T-cell (primary cell): ENCODE measurements at places on chromosomes 3 and 15.

DNA sequence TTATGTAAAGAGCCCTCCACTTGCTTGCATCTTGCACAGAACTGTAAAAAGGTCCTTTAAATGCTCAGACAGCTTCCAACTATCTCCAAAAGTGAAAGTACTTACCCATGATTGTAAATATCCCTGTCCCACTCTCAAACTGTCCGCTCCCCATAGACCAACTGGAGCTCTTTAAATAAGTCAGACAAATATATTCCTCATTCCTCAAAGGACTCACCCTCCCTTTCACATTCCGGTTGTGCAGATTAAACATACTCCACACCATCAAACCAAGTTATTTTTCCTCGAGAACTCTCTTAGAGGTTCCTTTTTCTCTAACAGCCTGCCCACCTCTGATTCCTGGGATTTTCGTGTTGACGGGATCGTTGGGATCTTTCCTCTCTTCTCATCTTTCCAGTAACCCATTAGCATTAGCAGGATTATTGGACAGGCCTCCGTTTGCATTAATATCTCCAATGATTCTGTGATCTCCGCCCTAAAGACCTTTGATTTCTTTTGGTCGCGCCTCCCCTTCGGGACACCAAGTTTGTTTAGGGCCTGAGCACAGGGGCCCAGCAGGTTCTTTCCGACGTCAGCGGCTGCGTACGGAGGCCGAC, 763 bp downstream of the GOLGB1 start:
- no peak for DNase-seq

DNA sequence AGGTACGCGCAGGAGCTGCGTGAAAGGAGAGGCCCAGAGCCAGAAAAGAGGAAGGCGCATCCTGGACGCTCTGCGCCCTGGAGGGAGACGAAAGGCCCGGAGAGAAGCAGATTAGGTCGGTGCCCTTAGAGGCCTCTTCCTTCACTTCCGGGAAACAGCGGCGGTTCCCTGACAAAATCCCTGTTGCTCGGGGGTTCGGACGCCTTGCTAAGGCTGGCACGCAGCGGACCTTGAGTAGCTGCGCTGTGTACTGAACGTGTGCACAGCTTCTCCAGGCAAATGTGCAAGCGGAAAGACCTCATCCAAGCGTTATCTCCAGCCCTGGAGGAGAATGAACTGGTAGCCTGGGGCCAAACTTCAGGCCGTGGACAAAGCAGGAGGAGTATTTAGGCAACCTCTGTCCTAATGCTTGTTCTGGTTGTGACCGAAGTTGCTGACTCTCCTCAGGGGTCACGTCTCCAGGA, 3.0 kb upstream of the SOX14 start:
- DNase-seq, result no peak

DNA sequence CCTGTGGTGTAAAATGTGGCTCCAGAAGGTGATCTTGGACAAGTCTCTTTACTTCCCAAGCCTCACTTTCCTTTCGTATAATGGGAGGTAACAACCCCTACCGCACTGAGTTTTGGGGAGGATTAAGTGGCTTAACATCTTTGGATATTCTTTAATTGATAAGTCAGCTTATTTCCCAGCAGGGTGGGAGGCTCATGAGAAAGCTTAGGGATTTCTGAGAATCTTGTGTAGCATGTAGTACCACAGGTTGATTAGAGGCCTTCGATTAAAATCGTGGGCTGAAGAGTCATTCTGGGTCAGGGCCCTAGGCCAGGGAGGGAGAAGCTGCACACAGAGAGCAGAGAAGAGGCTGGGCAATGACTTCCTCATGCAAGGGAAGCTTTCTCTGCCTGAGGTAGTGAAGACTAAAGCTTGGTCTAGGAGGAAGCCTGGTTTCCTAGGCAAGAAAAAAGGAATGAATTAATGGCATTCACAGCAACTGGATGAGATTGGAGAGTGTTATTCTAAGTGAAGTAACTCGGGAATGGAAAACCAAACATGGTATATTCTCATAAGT, 1.5 kb upstream of the NMNAT3 start:
- DNase-seq, result no peak

DNA sequence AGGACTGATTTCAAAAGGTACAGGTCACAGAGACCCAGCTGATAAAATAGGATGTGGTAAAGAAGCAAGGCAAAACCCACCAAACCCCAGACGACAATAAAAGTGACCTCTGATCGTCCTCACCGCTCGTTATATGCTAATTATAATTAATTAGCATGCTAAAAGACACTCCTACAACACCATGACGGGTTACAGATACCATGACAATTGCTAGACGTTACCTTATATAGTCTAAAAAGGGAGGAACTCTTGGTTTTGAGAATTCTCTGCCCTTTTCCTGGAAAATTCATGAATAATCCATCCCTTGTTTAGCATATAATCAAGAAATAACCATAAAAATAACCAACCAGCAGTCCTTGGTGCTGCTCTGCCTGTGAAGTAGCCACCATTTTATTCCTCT, 74.7 kb upstream of the MB21D2 start:
- DNase-seq, result no peak

- no peak for DNase-seq
Observed at GRCh38 chr3:10335190-10335738, 14.4 kb upstream of the SEC13 start.

GRCh38 chr3:194871143-194871863, 185.6 kb downstream of the FAM43A start:
- no peak for DNase-seq

DNA sequence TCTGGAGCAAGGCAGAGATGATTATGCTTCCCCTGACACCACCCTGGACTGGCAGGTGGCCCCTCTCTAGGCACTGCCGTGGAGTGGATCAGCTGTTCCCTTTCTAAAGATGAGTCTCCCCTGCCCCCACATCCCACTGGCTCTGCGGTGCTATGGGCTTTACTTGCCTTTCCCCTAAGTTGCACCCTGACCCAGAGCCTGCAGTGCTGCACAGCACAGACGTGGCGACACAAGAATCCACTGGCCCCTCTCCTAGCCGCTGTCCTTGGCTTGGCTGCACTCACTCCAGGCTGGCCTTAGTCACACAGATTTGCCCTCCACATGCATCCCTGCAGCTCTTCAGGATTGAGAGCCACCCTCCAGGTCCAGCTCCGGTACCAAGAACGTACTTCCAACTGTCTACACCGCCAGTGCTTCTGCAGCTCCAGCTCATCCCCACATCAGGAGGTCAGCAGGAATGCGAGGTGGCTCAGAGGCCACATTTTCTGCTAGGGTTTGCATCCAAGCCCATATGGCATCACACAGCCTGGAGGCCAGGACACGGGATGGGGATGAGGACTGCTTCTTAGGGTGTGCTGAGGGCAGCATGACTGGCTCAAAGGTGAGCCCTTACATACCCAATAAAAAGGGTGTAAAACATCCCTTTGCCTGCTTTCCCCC, 82.4 kb upstream of the RASGRF1 start:
- no peak for DNase-seq

DNA sequence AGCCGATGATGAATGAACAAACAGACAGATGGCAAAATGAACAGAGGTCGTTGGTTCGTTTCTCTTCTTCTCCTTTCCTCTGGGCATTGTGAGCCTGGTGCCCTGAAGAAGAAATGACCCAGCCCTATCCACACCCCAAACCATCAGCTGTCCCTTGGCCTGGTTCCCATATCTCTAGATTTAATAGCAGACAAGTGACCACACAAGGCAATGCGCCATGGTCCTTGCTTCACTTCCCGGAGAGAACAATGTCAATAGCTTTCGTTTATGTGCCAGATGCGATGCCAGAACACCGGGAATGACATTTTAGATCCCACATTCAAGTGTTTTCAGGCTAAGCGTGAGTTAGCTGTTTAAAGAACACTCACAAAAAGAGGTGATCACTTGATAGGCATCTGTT, 17.7 kb downstream of the POC1A start:
- DNase-seq, result no peak

- no peak for DNase-seq
Observed at GRCh38 chr3:126018995-126019394, 50.0 kb downstream of the ROPN1B start.

GRCh38 chr3:8503871-8504610, 2.4 kb downstream of the LMCD1 start:
- DNase-seq, result no peak

GRCh38 chr3:144273601-144274000, 302.0 kb downstream of the DIPK2A start:
- DNase-seq, result no peak

DNA sequence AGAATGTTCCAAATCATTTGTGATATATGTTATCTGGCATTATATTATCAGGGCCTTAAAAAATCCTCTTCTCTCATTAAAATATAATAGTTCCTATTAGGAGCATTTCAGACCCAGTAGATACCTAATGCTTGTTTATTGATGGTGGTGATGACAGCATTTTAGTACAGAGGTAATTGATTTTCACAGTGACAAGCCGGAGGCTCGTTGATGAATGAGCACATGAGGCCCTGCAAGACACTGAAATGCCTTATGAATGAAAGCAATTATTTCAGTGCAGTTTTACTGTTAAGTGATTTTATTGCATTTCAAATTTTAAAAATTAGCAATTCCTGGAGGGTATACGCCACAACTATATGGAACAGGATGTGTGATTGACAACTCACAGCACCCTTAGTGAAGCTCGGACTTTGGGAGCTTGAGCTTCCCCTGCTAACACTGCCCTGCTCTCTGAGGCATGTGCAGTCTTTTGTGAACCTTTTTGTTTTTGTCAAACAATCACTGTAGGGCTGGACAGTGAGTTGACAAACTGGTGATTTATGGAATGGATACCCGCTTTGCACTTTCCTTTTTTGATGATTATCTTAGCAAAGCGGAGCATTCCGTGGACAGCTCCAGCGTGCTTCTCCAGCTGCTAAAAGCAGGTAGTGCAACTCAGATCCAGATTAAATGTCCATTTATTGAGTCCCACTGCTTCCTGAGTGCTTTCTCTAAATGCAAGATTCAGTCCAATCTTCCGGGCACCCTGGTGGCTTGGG, 187.0 kb upstream of the ATP10A start:
- no peak for DNase-seq

DNA sequence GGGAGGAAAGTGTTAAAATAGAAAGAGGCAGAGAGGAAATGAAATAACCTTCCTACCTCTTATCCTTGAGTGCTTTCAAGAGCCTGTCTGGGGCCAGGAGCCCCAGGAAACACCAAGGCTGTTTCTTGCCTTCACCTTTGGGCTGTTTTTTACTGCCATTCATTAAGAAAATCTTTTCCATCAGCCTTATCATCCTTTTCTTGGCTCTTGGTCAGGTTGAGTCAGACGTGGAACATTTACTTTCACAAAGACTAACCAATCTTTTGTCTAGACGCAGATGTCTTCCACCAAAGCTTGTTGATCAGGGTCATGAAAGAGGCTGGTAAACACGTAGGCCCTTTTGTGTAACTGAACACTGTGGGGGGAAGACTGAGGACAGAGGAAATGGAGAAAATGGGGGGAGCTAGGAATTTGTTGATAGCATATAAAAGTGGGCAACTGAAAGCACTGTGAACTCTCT, 151.0 kb upstream of the THBS1 start:
- no peak for DNase-seq

DNA sequence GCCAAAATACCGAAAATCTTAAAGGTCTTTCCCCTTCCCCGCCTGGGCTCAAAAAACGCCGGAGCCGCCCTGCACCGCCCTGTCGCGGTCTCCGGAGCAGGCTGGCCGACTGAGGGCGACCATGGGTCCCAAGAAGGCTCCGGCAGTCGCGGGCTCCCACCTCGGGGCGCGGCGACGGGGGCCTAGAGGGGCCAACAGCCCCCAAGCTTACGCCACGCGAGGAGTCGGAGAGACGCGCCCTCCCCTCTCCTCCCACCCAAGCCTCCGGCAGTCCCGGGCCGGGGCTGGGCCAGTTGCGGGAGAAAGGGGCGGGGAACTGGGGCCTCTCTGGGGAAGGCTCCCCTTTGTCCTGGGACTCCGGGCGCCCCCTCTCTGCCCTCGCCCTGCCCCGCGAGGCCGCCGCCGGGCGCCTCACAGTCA, 69.2 kb downstream of the GOLGA8B start:
- no peak for DNase-seq

GRCh38 chr3:66989860-66990696, 8.0 kb upstream of the KBTBD8 start:
- no peak for DNase-seq

GRCh38 chr3:134374791-134375581, 739 bp upstream of the AMOTL2 start:
- DNase-seq, result no peak

- no peak for DNase-seq
Observed at GRCh38 chr15:67481680-67482079, 39.3 kb upstream of the C15orf61 start.

- peak; percentile 34 for DNase-seq
Observed at GRCh38 chr3:50675179-50676030, 678 bp downstream of the DOCK3 start.

- no peak for DNase-seq
Observed at GRCh38 chr3:88092270-88092669, 33.2 kb downstream of the ZNF654 start.

- no peak for DNase-seq
Observed at GRCh38 chr3:143234526-143234925, 115.0 kb downstream of the CHST2 start.

DNA sequence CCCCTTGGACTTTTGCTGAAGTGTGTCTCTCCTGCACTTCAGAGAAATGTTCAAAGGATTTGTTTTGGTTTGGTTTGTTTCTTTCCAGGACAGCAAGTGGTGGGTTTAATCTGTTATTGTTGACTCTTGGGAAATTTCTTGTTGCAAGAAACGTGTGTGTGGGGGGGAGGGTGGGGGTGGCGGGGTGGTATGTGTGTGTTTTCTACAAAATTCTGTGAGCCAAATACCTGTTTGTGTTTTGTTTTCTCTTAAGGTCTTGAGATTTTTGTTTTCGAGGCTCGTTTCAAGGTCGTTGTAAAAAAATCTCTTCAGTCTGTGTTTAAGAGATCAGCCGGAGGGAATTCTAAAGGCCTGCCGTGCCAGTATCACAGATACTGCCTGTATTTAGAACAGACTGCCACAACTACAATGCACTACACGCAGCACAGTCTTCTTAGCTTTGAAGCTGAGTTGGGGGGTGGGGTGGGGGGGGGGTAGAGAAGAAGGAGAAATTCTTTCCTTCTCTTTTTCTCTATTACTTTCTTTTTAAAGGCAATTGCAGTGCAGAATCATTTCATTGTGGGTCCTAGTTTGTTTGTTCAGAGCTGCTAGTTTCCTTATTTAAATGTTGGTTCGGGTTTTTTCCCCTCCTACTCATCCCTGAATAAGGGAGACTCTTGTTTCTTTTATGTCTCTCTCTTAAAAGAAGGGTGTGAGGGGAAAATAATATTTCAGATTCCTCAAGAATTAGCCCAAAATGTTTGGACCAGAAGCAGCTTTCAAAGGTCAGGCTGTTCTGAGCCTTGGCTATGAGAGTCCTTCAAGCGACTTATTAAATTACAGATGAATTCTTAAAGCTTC, 1.4 kb upstream of the BCL6 start:
- no peak for DNase-seq
